ENCODE measurements at places on chromosomes 1 and 21.
A peak's percentile ranks its signal among the peaks of the same experiment; 100 is the strongest.

DNA sequence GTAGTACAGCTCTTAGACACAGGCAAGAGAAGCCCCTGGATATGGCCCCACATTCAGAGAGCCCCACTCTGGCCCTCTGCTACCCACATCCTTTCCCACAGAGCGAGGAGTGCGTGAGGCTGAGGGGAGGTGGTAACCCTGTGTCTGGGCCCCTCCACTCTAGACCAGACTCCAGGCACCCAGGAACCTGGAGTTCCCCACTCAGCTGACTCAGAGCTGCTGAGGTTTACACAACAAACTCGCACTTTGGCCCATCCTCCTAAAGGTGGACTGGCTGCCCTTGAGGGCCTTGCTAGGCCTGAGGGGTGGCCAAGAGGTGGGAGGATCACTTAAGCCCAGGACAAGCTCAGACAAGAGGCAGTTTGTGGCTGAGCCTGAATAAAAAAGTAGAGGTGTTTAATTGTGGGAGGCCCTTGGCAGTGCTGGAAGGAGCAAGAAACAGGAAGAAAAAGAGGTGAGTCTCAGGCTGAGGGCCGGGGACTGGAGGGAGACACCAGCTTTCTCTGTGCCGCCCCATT is 10.7 kb downstream of the MR1 start:
- DNase-seq: peak; percentile 65

GRCh38 chr1:36882536-36883285 is 151.6 kb downstream of the GRIK3 start:
- no peak for DNase-seq

DNA sequence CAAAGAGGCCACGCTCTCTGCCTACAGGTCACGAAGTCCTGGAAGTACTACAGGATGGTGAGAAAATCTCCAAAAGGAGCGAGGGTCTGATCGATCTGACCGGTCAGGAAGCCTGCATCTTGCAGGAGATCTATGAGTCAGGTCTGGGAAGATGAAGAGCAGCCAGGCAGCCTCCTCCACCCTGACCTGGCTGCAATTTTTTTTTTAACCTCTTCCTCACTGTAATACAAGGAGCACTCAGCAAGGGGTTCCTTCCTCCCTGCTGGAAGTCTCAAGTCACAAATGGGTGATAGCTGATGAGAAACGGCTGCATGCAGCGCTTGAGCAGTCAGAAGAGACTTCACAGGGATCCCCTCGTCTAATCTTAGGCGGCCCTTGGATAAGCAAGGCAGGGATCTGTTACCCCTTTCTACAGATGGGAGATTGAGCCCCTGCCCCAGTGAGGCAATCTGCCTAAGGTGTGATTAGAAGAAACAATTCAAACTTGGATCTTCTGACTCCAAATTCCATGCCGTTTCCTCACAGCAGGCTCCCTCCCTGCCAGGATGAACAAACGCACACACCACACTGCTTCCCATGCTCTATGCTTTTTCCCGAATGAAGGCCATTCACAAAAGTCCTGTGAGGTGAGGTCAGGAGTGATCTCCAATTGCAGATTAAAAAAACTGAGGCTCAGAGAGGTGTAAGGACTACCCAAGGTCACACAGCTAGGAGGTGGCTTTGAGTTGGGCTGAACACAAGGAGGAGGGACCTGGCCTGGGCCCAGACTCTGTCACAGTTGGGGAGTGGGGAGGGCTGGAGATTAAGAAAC is 48.3 kb downstream of the ECE1 start:
- no peak for DNase-seq

DNA sequence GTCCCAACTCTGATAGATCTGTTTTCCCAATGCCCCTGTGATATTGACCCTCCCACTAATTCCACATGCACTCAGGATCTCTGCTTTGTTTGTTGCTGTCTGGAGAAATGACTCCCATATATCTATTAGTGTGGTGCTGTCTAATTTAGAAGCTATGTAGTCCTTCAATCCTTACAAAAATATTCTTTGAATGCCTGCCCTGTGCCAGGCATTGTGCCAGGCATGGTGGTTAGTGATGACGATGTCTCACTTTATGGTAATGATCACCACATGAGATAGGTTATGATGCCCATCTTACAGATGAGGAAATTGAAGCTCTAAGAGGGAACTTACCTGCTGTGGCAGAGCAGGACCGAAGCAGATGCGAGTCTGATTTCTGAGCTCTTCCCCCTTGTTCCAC is 12.9 kb downstream of the MYOG start:
- no peak for DNase-seq

DNA sequence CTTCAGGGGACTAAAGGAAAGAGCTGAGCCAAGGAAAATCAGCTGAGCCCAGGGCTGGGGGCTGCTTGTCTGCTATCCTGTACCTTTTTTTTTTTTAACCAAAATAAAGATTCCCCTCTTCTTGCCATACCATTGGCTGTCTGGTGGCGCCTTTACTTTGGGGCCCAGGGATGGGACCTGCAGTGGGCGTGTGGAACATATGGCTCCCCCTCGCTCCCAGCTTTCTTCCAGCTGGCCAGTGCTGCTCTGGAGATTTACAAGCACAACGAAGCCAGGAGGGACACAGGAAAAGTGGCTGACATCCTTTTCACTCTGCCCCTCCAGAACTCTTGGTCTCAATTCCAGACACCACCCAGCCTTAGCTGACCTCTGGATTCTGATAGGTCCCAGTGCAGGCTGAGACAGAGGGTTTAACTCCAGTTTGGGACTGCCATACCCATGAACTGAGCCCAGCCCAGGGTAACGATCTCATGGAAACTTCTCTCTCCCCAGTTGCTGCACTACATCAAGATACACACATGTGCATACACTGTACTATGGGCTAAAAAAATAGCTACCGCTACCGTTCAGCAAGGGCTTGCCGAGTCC is 5.4 kb upstream of the SFN start:
- DNase-seq: no peak

DNA sequence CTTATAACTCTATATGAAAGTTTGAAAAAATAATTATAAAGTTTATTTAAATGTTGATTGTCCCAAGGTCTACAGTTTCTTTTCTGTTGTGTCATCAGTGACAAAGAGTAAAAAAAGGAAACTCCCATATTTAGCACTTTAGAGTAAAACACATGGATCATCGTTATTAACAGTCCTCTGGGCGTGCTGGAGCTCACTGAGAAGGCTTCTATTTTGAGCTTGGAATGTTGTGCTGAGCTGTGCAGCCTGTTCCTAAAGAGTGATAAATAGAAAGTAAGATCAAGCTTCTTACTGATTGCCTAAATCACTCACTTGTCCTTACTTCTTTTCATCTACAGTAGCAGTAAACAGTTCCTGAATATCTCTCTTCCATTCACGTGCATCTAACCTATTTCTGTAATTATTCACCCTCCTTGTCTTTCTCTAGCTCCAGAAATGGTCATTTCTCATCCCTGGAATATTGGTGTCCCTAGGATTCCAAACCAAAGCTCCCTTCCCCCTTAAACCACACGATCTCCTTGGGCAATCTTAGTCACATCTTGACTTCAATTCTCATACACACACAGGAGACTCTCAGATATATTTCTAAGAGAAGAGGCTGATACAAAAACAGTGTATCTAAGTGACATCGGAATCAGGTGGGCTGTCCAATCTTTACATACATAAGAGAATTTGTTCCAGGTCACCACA is 11.9 kb downstream of the GBP5 start:
- DNase-seq: no peak

GRCh38 chr1:182614796-182615454 is 10.7 kb upstream of the RGS16 start:
- DNase-seq: peak; percentile 76

DNA sequence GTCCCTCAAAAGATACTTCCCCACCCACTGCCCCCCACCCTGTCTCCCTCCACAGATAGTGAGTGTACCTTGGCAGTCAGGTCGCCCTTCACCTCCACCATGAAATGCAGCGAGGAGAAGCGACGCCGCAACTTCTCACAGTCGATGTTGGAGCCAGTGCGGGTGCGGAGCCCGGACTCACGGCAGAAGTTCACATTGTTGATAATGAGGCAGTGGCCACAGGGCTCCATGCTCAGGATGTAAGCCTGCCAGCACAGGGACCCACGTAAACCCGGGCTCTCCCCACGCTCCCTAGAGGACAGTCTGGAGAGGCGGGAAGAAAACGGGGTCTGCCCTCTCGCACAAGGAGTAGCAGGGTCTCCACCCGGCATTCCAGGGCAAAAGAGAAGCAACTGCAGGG is 17.2 kb downstream of the CASP9 start:
- no peak for DNase-seq

DNA sequence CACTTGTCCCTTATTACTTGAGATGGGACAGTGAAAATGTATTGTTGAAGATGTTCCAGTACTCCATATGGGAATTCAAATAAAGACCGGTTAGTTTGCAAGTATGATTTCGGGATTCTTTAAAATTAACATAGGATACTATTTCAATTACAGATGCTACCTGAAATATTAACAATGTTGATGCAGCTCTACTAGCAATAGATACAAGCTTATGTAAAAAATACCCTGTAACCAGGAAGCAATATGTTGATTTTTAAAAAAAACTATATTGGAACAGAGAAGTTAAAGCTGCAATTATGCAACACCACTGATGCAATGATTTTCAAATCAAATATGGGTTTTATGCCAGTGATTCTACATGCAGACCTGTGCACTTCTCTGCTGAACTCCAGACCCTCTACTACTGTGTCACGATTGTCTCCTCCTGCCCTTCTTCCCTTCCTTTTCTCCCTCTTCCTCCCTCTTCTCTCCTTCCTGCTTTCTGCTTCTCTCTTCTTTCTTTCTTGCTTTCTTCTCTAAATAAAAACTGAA is 179.2 kb downstream of the ATP6V1G3 start:
- DNase-seq: no peak

DNA sequence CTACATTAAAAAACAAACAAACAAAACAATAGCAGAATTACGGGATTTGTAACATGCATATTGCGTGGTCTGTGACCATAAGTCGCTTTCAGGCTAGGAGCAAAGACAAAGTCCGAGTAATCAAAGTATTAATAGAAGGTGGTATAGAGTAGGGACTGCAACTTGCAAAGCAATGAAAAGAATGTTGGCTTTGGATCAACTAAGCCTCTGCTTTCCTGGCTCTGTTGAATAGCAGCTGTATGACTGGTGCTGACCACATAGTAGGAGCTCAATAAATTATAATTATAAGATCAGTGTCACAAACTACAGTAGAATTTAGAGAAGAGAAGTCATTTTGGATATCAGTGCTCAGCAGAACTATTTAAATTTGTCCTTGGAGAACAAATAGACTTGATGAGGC is 586.4 kb downstream of the DPYD start:
- DNase-seq: no peak

DNA sequence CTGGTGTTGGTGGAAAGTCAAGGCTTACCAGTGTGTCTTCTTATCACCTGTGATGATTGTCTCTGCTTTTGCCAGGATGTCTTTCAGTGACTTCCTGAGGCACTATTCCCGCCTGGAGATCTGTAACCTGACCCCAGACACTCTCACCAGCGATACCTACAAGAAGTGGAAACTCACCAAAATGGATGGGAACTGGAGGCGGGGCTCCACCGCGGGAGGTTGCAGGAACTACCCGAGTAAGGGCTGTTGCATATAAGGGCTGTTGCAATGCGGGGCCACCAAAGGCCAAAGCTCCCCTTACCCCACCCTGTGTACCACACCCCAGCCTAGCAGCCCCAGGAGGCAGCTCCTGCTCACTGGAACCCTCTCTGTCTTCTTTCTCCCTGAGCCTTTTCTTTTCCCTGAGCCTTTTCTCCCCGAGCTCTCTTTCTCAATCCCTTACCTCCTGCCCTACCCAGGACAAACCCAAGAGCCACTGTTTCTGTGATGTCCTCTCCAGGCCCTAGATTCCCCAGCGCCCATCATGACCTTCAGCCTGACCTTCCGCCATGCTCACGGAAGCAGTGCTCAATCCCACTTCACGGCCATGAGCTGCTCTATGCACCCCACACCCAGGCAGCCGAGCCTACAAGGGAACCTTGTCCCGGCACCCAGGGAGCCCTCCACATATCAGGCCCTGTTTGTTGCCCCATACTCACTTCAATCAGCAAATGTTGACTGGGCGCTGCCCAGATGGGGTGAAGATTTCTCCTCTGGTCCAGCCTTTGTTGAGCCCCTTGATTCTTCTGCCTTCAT is 40.6 kb downstream of the CAPN2 start:
- no peak for DNase-seq

- DNase-seq: no peak
Observed at GRCh38 chr21:43936247-43936967, 71.4 kb downstream of the AGPAT3 start.

DNA sequence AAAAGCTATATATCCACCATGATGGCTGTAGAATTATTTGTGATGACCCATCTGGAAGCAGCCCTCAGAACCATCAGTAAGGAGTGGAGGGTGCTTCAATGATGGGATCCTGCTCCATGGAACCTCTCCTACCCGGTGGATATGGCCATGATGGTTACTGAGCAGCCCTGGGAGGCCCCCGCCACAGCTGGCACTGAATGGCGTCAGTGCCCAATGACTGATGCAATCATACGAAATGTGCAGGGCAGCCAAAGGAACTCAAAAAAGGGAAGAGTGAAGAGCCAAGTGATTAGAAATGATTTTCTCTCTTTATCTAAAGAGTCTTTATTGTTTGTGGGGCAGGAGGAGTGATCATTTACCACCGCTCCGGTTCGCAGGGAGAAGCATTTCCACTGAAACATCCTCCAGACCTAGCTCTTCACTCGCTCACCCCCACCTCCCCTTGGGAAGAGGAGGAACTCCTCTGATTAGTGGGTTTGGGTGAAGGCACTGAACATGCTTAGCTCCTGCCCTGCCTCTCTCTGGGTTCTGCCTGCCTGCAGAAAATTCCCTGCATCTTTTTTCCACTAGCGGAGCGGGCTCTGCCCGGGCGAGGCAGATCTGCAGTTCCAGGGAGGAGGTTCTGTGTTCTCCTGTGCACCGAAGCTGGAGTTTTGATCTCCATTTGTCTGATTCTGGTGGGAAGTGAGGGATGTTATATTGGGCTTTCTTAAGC is 260.3 kb downstream of the GRIK3 start:
- DNase-seq: no peak

- DNase-seq: no peak
Observed at GRCh38 chr1:21913763-21914162, 23.3 kb downstream of the HSPG2 start.

DNA sequence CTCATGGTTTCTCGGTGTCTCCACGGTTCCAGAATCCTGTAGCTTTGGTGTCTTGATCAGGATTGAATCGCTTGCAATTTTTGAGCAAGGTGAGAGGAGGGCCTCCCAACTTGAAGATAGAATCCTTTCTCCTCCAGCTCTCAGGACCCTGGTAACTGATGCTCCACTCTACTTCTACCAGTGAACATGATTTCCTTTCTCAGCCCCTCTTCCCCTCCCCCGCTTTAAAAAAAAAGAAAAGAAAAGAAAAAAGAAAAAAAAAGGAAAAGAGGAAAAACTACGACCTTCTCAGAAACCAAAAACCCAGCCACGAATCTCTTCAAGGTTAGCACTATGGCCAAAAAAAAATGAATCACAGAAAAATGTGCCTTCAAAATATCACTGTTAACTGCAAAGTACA is 1.2 kb downstream of the ARHGEF11 start:
- DNase-seq: no peak

DNA sequence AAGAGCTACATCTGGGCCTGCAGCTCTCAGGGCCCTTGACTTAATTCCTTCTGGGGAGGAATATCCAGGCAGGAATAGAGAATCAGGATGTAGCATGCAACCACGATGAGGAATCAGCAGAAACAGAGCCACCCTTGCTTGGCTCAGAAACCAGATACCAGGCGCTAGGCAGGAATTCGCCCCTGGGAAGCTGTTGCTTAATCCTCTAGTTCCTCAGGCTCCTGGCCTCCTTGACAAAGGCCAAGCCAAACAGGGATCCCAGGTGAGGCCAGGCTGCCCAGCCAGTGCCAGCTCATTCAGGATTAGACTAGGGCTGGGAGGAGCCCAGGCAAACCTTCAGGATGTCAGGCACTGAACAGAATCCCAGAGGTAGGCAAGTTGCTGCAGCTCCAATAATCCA is 48.2 kb upstream of the IRF2BP2 start:
- DNase-seq: no peak
